Chondrocyte (in vitro differentiated cells): ENCODE measurements at places on chromosomes 6 and 20. TPM values are rescaled to one million over a fixed set of nuclear protein-coding genes. Genes with fewer than 3 reads are reported as not detected.

SALL4 gene
- total RNA-seq, result 0.17 to 0.68 TPM (median 0.26 TPM) in 3 replicates

DNA sequence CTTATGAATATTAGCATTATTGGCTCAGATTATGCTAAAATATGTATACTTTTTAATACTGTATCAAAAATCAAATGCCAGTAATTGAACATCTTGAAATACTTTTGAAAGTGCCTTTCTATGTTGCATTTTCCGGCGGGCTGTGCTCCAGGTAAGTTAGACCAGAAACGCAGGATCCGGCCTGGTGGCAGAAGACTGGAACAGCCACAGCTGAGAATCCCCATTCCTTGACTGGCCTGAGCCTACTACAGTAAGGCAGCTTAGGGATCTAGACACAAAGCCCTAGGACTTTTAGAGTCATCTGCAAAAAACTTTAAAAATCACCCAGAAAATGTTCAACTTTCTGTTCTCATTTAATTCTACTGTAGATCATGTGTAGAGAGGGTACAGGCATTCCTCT is 138.8 kb upstream of the C6orf118 start:
- DNase-seq, result no peak

- no peak for DNase-seq
These were observed 219.3 kb downstream of the BCKDHB start for GRCh38 chr6:80325742-80326141.

CYB5R4 gene
- 13.0 to 15.6 TPM (median 13.6 TPM) in 3 replicates for total RNA-seq

GRCh38 chr20:63284083-63284440 is 8.9 kb upstream of the COL20A1 start:
- no peak for DNase-seq

- no peak for DNase-seq
These were observed at the start of gene SNX21 for GRCh38 chr20:45833030-45833882. Gene SNX21 (plus strand): TSS chr20:45833799. CDS start chr20:45833920, 121 bp downstream.

DNA sequence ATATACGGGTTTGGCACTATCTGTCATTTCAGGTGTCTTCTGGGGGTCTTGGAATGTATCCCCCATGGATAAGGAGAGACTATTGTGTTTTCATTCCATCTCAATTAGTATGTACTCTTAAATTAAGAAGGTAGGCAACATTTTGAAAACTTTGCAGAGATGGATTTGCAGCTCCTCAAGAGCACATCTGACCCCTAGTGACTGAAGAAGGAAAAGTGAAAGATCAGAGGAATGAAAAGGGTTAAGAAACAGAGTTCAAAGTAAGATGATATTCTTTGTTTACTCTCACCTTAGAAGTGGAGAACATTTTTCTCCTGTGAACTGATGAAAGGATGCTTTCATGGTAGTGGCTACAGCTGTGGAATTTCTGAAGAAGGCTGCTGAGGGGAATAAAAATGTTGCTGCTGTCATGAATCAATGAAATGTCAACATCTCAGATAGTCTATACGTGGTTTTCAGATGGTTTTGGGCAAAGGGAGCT is 41.5 kb downstream of the SH3BGRL2 start:
- DNase-seq, result no peak

DNA sequence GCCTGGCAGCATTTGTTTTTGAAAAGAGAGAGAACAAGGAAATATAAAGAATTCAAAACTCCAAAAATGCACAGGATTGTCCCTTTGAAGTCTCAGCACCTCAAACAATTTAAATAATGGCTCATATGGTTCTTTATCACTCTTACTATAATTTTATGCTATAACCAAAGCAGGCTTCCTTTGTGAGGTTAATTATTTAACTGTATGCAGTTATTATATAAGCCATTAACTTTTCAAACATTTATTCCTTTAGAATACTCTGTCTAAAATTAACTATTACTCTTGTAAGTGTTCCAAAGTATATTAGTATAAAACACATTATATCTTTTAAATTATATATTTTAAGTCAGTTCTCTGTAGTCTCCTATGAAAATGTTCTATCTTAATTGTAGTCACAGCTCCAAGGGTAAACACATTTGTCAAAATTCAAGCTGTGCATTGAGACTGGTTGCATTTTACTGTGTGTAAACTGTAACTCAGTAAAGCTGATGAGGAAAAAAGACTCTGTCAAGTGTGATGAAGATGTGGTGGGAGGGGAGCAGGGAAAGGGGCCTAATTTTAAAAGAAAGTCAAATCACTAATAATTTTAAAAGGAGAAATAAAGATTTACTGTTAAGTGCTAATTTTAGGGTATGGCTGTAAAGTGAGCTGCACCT is 20.0 kb upstream of the PLAGL1 start:
- DNase-seq, result no peak

GRCh38 chr20:35446356-35447078 is 8.5 kb upstream of the GDF5 start:
- no peak for DNase-seq

SLX4IP gene
- 5.1 to 6.5 TPM (median 5.4 TPM) in 3 replicates for total RNA-seq

TREM1 gene
- total RNA-seq, result 0.25 TPM in 1 of 3 replicates, not detected in the others

DNA sequence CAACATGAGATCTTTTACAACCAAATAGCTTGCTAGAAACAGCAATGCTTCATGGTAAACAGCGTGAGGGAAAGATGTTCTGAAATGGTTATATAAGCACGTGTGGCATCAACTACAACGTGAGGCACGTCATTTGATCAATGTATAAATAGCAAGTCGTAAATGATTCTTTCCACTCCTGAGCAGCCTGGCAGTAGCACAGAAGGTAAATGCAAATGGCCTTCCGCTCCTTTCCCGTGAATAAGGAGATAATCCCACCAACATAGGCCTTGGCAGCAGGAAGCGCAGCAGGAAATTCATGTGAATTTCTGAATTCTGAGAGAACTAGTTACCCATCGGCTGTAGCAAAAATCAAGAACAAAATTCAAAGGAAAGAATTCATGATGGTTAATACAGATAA is 17.0 kb downstream of the RPS6KA2 start:
- DNase-seq, result no peak

- DNase-seq, result no peak
These were observed 30.9 kb downstream of the LBP start for GRCh38 chr20:38377039-38377685.

DNA sequence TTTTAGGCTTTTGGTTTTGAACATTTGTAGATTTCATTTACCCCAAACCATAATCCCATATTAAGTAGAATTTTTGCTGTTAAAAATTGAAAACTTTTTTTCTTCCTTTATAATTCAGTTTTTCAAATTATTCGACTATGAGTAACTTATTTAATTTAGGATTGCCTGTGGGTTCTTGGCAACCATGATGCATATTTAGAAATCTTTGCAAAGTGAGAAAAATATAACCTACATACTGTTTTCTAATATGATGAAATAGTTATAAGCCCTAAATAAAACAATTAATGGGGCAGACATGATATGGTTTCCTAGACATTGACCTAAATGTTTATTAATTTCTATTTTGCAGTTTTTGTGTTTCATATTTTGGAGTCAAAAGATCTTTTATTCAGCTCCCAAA is 23.6 kb downstream of the NEDD9 start:
- no peak for DNase-seq

DNA sequence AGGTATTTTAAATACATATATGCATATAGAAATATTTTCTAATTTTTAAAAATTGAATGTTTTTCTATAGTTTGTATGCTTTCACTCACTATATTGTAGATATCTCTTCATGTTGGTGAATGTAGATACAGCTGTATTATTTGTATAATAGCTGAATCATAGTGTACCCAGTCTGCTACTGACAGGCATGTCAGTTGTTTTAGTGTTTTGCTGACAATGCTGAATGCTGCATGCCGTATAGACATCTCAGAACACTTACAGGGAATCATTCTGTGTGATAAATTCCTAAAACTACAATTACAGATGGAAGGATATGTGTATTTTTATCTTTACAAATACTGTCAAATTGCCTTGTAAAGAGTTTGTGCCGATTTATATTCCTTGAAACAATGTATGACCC is 175.4 kb downstream of the SIM1 start:
- DNase-seq, result no peak
